ENCODE measurements at places on chromosomes 12 and 14.

GRCh38 chr14:72615451-72616121 lies 278.3 kb downstream of the DPF3 start:
- peak; percentile 15 for DNase-seq

- no peak for DNase-seq
Measured at GRCh38 chr12:4009979-4010704, 136.9 kb upstream of the PARP11 start.

DNA sequence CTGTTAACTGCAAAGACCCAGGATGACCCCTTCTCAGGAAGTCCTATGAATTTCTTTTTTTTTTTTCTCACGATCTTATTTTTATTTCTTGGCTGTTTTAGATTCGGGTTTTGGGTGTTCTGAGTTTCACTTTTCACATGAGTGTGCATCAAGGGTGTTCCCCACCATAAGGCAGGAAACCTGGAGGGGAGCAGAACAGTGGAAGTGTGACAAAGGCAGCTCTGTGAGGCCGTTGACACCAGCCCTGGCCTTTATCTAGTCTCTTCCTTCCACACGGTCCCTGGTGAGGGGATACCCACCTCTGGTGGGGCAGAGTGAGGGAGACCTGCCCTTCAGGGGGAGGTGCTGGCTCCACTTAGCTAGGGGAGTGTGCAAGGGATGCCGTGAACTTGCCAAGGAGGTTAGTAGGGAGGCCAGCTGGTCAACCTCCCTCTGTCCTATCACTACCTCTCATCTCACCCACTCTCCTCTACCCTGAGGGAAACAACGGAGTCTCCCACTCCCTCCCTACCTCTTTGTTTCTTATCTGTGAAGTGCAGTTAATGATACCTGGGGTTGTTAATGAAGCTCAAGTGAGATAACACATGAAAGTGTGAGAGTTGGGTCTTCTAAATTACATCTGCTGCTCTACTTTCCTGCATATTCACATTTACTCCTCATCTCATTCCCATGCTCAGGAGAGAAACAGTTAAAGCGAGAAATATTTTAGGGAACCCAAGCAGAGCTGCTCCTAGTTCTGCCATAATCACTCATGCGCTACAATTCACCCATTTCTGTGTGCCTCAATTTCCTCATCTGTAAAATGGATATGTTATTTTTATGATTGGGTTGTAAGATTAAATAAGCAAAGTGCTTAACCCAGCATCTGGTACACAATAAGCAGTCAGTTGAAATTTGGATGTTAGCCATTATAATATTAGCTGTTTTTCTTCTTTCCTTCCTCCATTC lies 4.4 kb upstream of the GALNT6 start:
- peak; percentile 59 for DNase-seq

DNA sequence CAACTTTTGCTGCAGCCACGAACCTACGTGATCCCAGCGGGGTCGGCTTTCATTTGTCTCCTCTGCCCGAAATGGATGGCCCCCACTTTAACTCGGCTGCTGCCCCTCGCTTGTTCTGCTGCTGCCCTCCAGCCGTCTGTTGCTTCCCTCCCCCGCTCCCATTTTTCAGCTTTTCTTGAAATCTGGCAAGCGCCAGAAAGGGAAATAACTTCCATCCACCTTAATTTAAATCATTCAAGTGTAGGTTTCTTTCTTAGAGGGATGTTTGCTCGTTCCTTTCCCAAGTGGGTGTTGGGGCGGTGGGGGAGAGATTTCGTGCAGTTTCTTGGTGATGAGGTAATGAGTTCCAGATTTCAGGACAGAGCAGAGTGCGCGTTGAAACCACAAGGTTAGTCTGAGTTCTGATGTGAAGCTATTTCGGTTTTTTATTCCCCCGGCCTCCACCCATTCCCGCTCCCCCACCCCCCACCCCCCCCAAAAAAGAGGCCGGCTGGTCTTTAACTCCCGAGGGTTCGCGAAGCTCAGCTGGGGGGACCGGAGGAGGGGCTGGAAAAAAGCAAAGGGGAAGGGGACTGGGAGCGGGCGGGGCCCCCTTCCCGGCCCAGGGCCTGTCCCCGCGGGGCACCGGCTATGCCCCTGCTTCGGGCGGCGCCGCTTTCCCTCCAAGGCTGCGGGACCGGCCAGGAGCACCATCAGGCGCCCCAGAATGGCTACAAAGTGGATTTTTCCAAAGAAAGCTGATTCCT lies 2.2 kb upstream of the ZFP36L1 start:
- peak; percentile 41 for DNase-seq

- peak; percentile 81 for DNase-seq
Measured at GRCh38 chr14:23056145-23056955, 970 bp downstream of the CDH24 start.

- DNase-seq = peak; percentile 52
Measured at GRCh38 chr12:8698132-8698851, 501 bp downstream of the RIMKLB start.

DNA sequence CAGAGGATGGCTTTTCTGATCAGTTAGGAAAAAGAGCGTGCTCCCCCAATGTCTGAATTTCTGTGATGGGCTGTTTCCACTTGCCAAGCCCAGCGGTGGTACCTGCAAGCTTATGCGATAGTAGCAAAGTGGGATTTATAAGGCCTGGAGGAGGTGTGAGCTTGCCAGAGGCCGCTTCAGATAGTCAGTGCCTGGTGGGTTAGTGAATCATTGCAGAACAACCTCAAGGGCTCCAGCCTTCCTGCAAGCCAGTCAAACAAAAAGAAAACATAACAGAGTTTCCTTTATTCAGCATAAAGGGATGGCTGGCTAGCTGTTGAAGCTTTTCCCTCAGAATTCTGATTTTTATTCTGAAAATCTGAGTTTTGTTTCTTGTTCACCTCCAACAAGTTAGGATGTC lies 7.6 kb upstream of the BMP4 start:
- DNase-seq = no peak

DNA sequence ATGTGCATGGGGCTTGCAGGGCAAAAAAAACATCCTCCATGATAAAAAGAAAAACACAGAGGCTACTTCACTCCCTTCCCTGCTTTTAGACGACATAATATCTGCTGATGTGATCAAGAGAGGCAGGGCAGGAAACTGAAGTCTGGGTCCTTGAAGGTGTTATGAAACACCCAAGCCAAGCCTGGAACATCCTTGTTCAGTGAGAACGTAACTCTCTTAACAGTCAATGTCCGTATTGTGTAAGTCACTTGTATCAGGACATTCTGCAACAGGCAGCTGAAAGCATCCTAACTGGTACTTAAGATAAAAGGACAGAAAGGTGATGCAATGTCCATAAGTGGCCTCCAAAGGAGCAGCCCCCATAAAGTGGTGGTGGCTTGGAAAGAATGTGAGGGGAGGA lies 20.0 kb downstream of the KCNK10 start:
- no peak for DNase-seq

- DNase-seq = no peak
Measured at GRCh38 chr14:96126783-96127271, 77.8 kb upstream of the BDKRB2 start.

DNA sequence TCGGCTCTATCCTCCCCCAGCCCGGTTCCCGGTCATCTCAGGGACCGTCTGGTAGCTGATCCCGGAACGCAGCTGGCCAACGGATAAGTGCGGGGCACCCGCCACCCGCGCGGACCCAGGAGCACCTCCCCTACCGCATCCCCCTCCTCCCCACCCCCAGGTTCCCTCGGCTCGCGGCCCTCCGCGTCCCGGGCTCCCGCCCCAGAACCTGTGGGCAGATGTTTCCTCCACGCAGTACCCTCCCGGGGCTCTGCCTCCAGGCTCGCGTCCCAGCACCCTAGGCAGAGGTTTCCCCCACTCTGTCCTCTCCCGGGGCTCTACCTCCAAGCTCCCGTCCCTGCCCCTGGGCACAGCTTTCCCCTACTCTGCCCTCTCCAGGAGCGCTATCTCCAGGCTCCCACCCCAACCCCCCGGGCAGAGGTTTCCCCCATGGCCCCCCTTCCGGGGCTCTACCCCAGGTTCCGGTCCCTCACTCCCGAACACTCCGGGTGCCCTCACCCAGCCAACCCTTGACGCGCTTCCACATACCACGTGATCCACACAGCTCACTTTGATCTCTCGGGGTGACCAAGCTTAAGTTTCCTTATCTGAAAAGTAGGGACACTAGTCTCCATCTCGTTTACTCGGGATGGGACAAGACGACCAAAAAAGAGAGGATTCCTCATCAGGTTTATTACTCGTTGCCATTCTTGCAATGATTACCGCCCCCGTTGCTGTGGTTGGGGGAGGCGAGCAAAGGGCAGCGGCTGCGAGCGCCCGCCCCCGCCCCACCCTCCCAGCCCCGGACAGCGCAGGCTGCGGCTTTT lies at the start of gene CCDC38:
TSS of gene CCDC38 (minus strand) at position 91 of the 806 bp plus-strand sequence. CDS start 6,105 bp downstream, outside the sequence.
- DNase-seq = peak; percentile 90

GRCh38 chr12:47835006-47835830 lies 15.5 kb upstream of the HDAC7 start:
- DNase-seq = no peak

GRCh38 chr12:34219046-34219770 lies 196.9 kb downstream of the ALG10 start:
- no peak for DNase-seq

GRCh38 chr12:109553483-109553882 lies 19.8 kb downstream of the MMAB start:
- DNase-seq = no peak

GRCh38 chr14:51138404-51139103 lies 43.6 kb upstream of the TRIM9 start:
- no peak for DNase-seq

GRCh38 chr12:53232646-53233461 lies 845 bp upstream of the RARG start:
- DNase-seq = peak; percentile 57

DNA sequence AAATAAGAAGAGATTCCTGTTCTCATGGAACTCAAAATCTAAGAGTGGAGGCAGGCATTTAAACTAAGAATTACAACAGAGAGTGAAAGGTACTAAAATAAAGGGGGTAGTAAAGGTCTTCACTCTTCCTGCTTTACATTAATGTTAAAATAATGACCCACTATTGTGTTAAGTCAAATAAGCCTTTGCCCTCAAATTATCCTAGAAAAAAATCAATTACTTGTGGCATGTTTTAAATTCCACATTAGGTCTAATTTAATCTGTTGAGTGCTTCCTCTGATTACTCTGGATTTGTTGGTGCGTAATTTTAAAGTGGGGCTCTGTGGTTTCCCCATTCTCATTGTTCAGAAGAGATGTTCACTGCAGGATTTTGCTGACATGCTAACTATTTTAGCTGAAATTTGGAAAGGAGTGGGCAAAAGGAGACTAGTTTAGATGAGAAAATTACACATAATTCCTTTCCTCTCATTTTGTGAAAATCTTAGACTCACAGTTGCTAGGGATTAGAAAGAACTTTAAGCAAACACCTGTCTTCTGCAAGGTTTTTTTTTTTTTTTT lies 35.5 kb downstream of the BTG1 start:
- DNase-seq = no peak

DNA sequence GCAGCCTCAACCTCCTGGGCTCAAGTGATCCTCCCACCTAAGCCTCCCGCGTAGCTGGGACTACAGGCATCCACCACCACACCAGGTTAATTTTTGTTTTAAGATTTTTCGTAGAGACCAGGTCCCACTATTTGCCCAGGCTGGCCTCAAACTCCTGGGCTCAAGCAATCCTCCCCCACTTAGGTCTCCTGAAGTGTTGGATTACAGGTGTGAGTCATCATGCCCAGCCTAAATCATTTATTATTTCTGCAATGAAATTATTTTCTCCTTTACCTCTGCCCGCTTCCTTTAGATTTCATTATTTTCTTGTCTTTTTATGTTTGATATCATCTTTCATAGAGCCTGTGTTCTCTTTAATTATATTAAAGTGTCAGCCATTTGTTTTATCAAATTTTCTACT lies 165.2 kb upstream of the OTX2 start:
- DNase-seq = no peak

DNA sequence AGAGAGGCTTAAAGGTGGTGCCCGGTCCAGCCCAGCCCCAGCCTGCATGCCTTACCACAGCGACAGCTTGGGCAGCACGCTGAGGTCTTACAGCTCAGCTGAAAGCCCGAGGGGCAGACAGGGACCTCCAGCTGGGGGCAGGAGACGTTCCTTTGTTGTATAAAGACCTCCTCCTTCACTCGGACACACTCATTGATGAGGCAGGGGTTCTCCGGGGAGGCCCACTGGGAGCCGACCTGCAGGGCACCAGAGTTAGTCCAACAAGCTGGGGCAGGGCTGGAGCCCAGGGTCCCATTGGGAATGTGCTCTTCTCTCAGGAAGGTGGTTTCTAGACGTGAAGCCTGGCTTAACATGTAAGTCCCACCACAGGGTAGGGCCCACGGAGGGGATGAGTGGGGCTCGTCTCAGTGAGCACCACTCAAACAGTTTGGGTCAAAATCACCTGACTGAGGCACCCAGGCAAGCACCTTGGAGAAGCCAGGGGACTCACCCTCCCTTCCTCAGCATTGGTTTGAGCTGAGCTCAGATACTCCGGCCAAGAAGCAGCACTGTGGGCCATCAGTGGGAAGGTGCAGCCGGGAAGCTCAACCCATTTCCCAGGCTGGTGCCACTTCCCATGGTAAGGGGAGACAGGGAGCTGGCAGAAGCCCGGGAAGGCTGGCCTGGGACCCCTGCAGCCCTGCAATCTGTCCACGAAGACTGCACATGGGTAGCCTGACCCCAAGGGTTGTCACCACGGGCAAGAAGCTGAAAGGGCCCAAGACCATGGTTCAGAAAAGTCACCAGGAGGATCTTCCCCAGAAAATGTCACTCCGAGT lies 24.3 kb upstream of the ANO2 start:
- DNase-seq = no peak

DNA sequence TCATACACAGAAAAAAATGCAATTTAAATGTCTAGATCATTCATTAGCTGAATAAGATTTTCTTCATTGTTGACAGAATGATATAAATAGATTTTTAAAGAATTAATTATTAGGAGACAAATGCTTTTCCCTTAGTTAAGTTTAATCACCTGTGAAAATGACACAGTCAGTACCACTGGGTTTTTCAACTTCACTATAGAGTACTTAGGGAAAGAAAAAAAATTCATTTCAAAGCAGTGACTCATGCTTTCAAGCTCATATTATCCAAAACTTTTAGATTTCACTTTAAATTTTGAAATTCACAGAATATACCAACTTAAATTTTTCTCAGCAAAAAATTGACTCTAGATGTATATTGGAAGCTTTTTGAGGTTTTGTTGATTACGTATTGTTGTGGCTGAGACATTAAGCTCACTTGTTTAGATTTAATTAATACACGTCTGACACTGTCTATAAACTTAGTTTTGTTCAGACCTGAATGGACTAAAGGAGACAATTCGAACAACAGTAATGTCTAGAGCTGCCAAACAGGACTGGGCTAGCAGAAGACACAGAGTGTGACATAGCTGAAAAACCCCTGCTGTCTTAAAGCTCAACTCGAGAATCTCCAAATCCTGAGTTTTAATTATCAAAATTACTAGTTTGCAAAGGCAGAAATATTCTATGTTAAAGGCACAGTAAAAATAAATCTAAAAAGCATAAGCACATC lies 1.6 kb downstream of the MGAT4C start:
- no peak for DNase-seq

- no peak for DNase-seq
Measured at GRCh38 chr14:90291699-90292098, 35.3 kb downstream of the PSMC1 start.

GRCh38 chr14:57573173-57573572 lies 79.5 kb upstream of the CCDC198 start:
- DNase-seq = no peak

GRCh38 chr12:68234140-68234539 lies 8.5 kb upstream of the IL26 start:
- no peak for DNase-seq
